Kasumi-1 (cell line): ENCODE measurements at places on chromosomes 7 and 10.

DNA sequence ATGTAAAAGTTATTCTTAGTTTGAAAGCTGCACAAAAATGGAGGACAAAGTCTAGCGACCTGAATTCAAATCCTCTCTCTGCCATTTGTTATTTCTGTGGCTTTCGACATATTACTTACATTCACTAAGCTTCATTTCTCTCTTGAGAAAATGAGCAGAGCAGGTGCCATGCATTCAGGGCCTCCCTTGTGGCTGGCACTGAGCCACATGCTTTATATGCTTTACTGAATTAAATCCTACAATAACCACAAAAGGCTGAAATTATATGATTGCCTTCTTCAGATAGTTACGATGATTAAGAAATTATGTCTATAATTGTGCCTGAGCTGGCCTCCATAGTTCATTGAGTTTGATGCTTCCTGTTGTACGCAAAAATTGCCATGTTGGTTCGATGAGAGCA lies 98.7 kb downstream of the NPSR1 start:
- DNase-seq, result no peak

DNA sequence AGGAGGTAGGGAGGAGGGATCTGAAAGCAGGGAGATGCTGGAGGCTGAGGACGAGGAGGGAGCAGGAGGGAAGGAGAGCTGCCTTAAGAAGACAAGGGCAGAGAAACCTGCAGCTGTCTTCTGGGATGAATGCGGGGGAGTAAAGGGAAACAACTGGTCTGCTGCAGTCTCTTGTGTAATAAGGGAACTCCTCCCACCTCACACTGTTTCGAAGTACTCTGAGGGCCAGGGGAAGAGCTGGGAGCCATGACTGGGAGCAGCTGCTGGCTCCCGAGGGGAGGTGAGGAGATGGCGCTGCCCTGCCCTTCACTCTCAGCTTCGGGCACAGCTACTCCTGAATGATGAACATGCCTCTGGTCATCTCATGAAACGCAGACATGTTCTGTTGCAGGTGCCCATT lies 65.1 kb downstream of the CLEC2L start:
- DNase-seq, result peak; percentile 97

- DNase-seq, result no peak
Observed at GRCh38 chr10:98910546-98910945, 325.1 kb downstream of the HPSE2 start.

GRCh38 chr10:11341283-11341960 lies 270.0 kb downstream of the USP6NL start:
- no peak for DNase-seq

DNA sequence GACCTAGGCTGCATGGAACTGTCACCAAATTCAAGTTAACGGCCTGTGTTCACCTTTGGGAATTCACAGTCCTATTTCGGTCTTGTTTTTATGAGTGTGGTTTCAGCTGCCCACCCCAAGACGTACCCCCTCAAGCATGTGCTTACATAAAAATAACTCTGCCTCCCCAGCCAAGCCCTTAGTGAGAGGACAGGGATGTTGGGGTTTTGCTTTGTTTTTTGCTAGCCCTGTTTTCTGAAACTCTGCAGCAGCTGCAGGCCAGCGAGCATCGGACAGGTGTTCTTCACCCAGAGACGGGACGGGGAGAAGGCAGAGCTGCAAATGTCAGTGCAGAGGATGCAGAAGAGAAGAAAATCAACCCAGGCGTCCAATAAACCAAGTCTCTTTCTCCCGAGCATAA lies 13.5 kb downstream of the CHST15 start:
- no peak for DNase-seq

DNA sequence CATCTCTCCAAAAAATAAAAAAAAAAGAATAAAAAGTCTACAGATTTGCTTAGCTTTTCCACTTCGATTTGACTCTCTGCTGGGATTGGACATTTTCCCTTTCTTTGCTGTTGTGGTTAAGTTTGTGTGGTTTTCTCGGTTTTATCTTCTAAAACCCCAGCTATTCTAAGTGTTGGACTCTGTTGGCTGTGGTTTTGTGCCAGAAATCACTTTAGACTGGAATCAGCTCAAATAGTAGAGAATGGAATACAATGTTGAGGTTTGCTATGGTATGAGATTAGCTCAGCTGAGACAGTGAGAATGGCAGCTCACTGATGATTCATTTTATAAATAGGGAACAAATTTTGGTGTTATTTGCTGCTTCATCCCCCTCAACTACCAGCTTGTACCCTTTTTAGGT lies 116.0 kb downstream of the BUB3 start:
- DNase-seq, result no peak

- DNase-seq, result no peak
Observed at GRCh38 chr7:40608321-40609075, 473.7 kb downstream of the SUGCT start.

DNA sequence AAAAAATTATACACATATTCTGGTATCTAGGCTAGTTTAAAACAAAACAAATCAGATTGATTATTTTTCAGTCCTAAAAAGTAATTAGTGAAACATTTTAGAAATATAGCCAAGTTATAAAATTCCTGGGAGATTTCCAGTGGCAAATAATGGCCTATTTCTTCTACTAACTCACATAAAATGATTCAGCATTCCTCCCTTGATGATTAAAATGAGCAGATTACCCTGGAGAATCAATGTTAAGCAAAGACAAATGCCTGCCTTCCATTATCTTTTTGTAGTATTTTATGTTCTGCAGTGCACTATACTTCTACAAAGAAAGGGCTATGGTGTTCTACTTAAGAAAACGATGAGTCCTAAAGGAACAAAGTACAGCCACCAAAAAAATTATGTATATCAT lies 53.6 kb downstream of the PARD3 start:
- no peak for DNase-seq

DNA sequence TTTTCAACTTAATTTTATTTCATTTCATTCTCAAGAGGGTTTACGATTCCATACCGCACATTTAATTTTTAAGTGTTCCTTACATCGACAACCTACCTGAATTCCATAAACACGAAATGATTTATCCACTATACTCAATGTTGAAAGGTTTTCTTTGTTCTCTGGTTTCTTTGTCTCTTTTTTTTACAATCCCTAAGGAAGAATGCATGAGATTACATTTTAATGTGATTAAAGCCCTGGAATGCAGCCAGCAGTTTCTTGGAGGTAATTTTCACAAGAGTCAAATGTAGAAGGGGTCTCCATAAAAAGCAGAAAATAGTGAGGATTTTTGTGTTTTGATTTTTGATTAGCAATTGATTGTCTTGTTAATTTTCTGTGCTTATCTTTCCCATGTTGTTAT lies 59.2 kb upstream of the ADCY1 start:
- no peak for DNase-seq

DNA sequence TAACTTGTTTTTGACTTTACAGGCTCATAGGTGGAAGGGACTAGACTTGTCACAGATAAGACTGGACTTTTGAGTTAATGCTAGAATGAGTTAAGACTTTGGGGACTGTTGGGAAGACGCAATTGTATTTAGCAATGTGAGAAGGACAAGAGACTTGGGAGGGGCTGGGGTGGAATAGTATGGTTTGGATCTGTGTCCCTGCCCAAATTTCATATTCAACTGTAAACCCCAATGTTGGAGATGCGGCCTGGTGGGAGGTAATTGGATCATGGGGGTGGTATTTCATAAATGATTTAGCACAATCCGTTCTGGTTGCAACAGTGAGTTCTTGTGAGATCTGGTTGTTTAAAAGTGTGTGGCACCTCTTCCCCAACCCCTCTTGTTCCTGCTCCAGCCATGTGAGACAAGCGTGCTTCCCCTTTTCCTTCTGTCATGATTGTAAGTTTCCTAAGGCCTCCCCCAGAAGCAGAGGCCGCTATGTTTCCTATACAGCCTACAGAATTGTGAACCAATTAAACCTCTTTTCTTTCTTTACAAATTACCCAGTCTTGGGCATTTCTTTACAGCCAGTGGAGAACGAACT lies 22.6 kb downstream of the RNF216 start:
- DNase-seq, result peak; percentile 48

DNA sequence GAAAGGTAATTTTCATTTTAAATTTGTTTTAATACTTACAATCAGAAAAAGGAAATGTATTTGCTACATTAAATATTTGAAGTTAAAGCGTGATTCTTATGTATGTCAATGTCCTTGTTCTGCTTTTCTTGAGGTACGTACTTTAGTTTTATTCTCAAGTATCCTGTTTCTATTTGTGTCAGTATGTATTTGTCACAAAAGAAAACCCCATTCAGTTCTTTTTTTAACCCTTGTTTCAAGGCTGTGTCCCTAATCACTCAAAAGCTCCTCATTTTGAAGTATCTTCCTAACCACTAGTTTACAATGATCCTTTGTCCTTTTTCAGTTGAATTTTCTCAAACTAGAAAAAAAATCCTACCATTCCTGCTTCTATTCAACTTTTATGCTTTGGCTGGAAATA lies 25.2 kb downstream of the NHLRC2 start:
- peak; percentile 28 for DNase-seq

DNA sequence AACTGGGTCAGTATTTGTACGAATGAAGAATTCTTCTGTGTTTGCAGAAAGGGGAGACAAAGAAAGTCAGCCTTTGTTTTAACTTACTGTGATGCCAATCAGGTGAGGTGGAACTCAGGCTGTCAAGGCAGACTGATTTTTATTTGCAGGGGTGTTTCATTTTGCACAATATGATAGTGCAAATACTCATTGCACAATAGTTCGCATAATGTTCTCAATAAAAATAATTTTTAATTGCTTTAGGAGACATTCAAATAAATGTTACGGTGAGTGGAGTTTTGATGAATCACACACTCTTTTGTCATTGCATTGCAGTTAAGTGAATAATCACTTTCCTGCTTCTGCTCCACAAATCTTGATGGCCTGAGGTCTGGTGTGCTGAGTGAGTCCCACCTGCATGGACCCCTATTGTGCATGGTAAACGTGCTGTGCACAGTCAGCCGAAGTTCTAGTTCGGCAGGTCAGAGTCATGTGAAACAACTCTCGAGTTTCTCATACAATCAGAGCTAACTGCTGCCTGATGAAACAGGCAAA lies 141.3 kb upstream of the FZD8 start:
- DNase-seq, result no peak

DNA sequence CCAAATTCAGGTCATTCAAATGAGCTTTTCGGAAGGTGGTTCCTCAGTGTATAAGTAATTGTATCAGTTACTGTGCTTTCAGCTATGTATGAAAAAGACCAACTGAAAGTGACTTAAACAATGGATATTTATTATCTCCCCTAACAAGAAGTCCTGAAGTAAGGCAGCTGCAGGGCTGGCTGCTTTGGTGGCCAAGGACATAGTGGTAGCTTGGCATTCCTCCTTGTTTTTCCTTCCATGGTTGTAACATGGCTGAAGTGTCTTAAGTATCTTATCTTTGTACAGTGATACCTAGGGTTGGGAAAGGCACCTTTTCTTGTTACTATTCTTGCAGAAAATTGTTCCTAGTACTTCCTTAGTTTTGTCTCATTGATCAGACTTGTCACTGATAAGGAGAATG lies 21.4 kb downstream of the EXOC4 start:
- no peak for DNase-seq

DNA sequence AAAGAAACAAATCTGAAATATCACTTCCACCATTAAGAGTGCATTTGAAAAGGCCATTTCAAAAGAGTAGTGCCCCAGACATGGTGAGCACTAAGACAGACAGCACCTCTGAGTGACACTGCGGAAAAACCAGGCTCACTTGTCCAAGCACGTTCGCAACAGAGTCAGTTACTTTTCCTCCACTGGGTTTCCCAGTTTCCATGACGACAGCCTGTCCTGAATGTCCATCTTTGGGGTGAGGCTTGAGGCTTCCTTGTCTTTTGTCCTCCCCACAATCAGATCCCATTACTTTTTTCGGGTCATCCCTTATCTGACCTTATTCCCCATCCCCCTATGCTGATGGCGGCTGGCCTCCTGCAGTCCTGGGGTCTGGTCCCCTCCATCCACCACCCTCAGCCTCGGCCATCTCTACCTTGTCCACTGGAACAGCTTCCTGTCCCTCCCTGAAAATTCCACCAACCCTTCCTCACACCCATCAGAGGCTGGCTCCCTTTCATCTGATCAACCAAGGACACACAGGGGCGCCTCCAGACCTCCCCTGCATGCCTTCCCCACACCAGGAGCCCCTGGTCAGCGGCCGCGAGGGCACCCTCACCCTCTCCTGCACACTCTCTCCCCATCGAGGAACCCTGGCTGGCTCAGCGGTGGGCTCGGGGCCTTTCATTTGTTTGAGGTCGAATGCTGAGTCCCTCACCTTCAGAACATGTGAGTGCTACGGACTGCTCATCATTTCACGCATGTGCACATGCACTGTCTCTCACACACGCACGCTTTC lies 363.6 kb downstream of the DNAJB6 start:
- DNase-seq, result no peak

GRCh38 chr10:122464250-122464510 lies 2.8 kb downstream of the HTRA1 start:
- DNase-seq, result no peak

- DNase-seq, result no peak
Observed at GRCh38 chr7:7613210-7613609, 27.3 kb upstream of the UMAD1 start.

GRCh38 chr7:44156453-44157010 lies 15.4 kb upstream of the MYL7 start:
- no peak for DNase-seq

- no peak for DNase-seq
Observed at GRCh38 chr10:16483241-16483917, 38.3 kb downstream of the C1QL3 start.

DNA sequence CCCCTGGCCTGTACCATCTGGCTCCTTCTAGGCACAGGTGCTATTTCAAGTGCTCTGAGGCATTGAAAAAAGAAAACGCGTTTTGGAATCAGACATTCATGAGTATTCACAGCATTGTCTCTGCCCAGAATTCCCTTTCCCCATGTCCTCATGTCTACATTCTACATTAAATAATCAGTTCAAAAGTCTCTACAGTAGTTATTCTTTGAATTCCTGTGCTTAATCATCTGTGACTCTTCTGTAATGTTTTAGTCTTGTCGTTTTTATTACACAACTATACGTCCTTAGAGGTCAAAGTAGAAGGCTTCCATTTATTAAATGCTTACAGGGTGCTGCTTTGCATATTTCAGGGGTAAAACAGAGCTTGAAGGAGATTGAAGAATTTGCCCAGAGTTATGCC lies 95.7 kb downstream of the BICC1 start:
- DNase-seq, result no peak

DNA sequence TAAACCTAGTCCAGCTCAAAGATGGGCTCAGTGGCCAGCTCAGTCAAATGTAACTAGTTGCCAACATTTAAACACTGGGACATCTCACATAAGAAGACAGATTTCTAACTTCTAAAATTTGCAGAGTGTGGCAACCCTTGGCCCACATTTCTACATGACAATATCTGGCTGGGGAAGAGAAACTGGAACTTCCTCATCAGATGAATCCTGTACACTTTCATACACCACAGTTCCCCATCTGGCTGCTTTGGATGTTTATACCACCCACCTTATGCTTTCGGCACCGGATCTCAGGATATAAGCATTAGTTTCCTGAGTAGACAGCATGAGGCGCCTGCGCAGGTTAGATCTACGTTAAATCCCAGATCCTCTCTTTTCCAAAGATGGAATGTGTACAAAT lies 199.3 kb downstream of the PRKG1 start:
- DNase-seq, result peak; percentile 52
